DMS79 (cell line): ENCODE measurements at places on chromosomes 6 and 20.

- DNase-seq = no peak
These were observed 42.0 kb downstream of the ERMARD start for GRCh38 chr6:169793408-169793807.

- DNase-seq = no peak
These were observed 261.6 kb downstream of the GRIK2 start for GRCh38 chr6:101655109-101655508.

GRCh38 chr6:120947111-120947510 lies 387.2 kb downstream of the TBC1D32 start:
- no peak for DNase-seq

GRCh38 chr6:6564154-6564553 lies 24.4 kb upstream of the LY86 start:
- DNase-seq = no peak
